Activated CD4-positive, alpha-beta T cell treated with anti-CD3 and anti-CD28 coated beads, Interleukin-2, Interleukin-6, amounts not matched to agents 100 ng/mL and 50 ng/mL, durations not matched to agents 16 hours and 8 hours (primary cell): ENCODE measurements at places on chromosomes 3 and 15.
A peak's percentile ranks its signal among the peaks of the same experiment; 100 is the strongest.

- no peak for DNase-seq
Measured at GRCh38 chr15:101486696-101487459, 2.6 kb downstream of the PCSK6 start.

- no peak for DNase-seq
Measured at GRCh38 chr3:12357456-12357855, 68.6 kb downstream of the PPARG start.

- no peak for DNase-seq
Measured at GRCh38 chr15:25055356-25056068, 100.7 kb downstream of the SNRPN start.

- no peak for DNase-seq
Measured at GRCh38 chr15:57553526-57553925, 38.2 kb upstream of the MYZAP start.

DNA sequence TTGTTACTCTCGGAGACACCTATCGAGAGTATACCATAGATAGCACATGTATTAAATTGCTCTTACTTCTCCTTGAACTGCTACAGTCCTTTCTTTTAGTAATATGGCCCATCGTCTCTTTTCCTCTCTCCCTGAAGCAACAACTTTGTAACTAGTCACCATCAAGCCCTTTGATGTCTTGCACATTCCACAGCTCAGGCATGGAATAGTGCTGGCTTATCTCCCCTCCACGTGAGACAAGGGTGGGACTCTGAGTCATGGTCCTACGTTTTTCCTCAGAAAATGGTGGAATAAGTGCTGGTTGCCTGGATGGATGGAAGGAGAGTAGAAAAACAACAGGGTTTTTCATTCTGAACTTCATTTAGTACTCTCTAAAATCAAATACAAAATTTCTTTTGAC, 163.3 kb upstream of the MBNL1 start:
- DNase-seq, result no peak

DNA sequence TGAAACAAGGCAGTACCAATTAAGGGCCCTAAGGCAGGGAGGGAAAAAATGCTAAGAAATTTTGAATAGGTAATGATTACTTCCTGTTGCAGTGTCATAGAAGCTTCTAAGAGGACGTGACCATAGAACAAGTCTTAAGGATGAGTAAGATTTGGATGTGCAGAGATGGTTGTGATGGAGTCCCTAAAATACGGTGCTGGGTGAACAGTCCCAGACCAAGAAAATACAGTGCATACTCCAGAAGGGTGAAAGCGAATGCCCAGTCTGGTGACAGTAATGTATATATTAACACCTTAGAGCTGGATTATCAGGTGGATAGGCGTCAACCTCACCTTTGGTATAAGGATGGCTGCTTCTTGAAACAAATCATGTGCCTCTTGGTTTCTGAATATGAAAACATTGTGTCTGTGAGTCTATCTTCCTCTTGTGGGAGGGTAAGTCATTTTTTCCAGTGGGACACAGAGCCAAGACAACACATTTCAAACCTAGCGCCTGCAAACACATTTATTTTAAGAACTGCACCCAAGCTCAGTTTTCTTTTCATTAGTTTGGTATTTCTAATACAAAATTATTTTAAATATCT, 101.2 kb upstream of the TP63 start:
- peak; percentile 46 for DNase-seq

- DNase-seq, result no peak
Measured at GRCh38 chr3:48601622-48601994, 6.5 kb upstream of the COL7A1 start.

- no peak for DNase-seq
Measured at GRCh38 chr15:64694816-64695215, 80.6 kb downstream of the RBPMS2 start.
